ENCODE measurements at places on chromosomes 11 and 22. TPM values are rescaled to one million over a fixed set of nuclear protein-coding genes. Genes with fewer than 3 reads are reported as not detected.

LINC01488 gene
- total RNA-seq = not detected

ZNF280B gene
- total RNA-seq = 0.10 TPM

SLC22A25 gene
- total RNA-seq = not detected

GGTLC3 gene
- total RNA-seq = not detected

YPEL1 gene
- total RNA-seq = 4.0 TPM

NPAS4 gene
- total RNA-seq = 0.08 TPM

CHRNA10 gene
- 6.8 TPM for total RNA-seq

ACRV1 gene
- total RNA-seq = 0.26 TPM

MPEG1 gene
- 0.08 TPM for total RNA-seq

Measured in Panc1 (cell line).